Cardiac septum (tissue), 1 donor: ENCODE measurements at places on chromosomes 3 and 15. TPM values are rescaled to one million over a fixed set of nuclear protein-coding genes. Genes with fewer than 3 reads are reported as not detected.

Gene IMP3
- 30.0 TPM for total RNA-seq

Gene SH3BP5
- total RNA-seq = 11.4 TPM

Gene RBM15B
- total RNA-seq = 18.1 TPM

Gene ETV5
- total RNA-seq = 17.4 TPM

Gene AP3B2
- 0.22 TPM for total RNA-seq

Gene NOX5
- not detected for total RNA-seq

Gene C3orf85
- not detected for total RNA-seq

Gene UCN2
- total RNA-seq = 0.48 TPM

Gene PYGO1
- total RNA-seq = 3.1 TPM

Gene TUSC7
- total RNA-seq = not detected

Gene ACP3
- 0.78 TPM for total RNA-seq

Gene SLC9C1
- 3.9 TPM for total RNA-seq

Gene CYB561D2
- 6.4 TPM for total RNA-seq

Gene PSTPIP1
- 2.7 TPM for total RNA-seq

Gene PODXL2
- total RNA-seq = 2.2 TPM

Gene CD200R1
- total RNA-seq = 0.51 TPM

Gene NAA50
- 68.5 TPM for total RNA-seq
